Spleen (tissue), 13 donors: ENCODE measurements at places on chromosomes 3 and 15. TPM values are rescaled to one million over a fixed set of nuclear protein-coding genes. Genes with fewer than 3 reads are reported as not detected.
A peak's percentile ranks its signal among the peaks of the same experiment; 100 is the strongest.

Gene CKMT1A
- not detected for polyA plus RNA-seq

DNA sequence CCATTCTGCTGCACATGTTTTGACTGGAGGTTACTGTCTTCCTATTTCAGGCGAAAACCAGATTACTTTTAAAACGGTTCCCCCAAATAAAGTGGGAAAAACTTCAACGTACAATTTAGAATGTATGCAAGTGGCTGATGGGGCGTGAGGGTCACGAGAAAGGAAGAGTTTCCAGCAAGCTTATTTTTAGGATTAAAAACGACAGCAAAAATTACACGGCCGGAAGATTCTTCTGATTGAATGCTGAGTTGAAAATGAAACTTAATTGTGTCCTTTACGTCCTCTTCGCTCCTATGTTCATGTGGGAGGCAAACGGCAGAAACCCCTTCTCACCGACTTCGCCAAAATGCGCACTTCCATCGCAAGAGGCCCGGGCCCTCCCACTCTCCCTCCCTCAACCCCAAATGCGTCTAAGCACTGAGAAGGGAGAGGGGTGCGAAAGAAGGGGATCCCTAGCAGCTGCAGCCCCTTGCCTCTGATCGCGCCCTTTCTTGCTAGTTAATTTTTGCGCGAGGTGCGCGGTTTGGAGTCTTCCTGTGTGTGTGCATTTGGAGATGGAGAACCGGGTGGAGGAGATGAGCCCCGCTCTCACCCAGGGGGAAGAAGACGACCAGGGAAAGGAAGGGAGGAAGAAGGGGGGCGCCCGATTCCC, 656 bp downstream of the CD47 start:
- no peaks in the 10 kb centered on the region for H3K27me3 ChIP-seq
- peak overlapping the region; percentile 83 for H3K4me3 ChIP-seq
- no peak for DNase-seq
- peak overlapping the region; percentile 99 for H3K27ac ChIP-seq

Gene EAF2
- polyA plus RNA-seq: 53.7 TPM

Gene STRA6
- polyA plus RNA-seq: 0.96 TPM

DNA sequence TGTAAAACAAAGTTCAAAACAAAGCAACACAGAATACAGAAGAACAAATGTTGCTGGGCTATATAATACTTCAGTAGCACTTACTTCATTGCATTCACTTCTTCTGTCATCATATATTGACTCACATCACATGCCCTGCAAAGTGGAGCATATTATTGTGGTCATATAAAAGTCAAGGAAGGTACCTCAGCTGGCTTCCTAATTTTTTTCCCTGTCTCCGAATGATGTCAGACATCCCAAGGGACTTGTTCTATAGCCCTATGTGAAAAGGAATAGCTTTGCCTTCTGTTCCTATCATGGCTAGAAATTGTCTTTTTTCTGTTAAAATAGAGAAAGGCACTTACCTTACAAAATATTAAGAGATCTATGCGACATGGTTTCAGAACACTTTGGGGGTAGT, 109.4 kb downstream of the LRTM1 start:
- H3K27ac ChIP-seq: no peak overlapping the region
- H3K4me3 ChIP-seq: no peak overlapping the region
- no peaks in the 10 kb centered on the region for H3K36me3 ChIP-seq

GRCh38 chr3:13491206-13491974, 11.3 kb downstream of the HDAC11 start:
- peak; percentile 52 for DNase-seq
- H3K4me1 ChIP-seq: peaks cover under 1% of the 10 kb centered on the region
- no peak overlapping the region for H3K27ac ChIP-seq
- no peaks in the 10 kb centered on the region for H3K36me3 ChIP-seq
- H3K27me3 ChIP-seq: no peaks in the 10 kb centered on the region
